Psoas muscle (tissue), 8 donors: ENCODE measurements at places on chromosomes 16 and 17. TPM values are rescaled to one million over a fixed set of nuclear protein-coding genes. Genes with fewer than 3 reads are reported as not detected.

GRCh38 chr17:58079300-58080033 is 3.8 kb upstream of the DYNLL2 start:
- no peak for DNase-seq

DNA sequence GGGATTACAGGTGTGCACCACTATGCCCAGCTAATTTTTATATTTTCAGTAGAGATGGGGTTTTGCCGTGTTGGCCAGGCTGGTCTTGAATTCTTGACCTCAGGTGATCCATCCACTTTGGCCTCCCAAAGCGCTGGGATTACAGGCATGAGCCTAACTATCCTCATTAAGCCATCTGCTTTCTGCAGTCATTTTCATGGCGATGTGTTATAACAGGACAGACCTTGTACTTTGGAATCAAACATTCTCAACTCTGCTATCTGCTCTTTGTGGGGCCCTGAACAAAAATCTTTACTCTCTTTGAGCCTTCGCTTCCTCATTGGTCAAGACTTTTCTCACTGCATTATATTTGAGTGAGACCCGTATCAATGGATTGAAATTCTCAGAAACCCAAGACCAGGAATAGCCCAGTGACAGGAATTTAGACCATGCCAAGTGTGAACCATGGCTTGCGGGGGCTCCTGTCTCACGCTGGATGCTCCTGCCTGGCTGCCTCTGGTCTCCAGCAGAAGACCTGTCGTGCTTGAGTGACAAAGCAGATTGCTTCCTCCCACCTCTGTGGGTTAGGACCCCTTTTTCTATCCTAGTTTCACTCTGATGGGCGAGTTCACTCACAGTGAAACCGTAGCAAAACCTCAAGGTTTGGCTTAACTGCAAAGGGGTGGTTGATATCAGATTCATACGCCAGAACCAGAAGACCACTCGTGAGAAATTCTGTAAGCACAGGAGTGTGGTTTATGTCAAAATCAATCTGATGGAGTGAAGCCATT is 519.1 kb downstream of the MAF start:
- DNase-seq = no peak

GRCh38 chr17:50976951-50977472 is 110.9 kb upstream of the TOB1 start:
- no peak for DNase-seq

DNA sequence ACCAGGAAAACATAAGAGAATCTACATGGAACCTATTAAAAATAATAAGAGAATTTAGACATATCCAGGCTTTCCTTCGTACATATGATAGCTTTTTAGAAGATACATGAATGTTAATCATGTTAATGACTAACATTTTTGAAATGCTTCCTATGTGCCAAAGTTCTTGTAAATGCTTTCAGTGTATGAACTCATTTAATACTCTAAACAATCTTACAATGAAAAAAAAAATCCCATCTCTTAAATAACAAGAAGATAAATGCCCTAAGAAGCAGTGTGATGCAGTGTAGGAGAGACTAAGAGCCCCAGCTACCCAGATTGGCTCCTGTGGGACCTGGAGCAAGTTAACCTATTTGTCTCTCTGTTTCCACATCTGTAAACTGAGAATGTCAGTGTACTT is 220.4 kb upstream of the MYOCD start:
- no peak for DNase-seq

GRCh38 chr17:19248151-19248927 is 11.2 kb downstream of the EPN2 start:
- DNase-seq = no peak

GRCh38 chr17:9645851-9646545 is 681 bp downstream of the USP43 start:
- DNase-seq = peak; percentile 25

- no peak for DNase-seq
Observed at GRCh38 chr17:10751563-10751962, 21.7 kb upstream of the TMEM220 start.

The ZNF624 gene
- polyA plus RNA-seq = 0.15 TPM

DNA sequence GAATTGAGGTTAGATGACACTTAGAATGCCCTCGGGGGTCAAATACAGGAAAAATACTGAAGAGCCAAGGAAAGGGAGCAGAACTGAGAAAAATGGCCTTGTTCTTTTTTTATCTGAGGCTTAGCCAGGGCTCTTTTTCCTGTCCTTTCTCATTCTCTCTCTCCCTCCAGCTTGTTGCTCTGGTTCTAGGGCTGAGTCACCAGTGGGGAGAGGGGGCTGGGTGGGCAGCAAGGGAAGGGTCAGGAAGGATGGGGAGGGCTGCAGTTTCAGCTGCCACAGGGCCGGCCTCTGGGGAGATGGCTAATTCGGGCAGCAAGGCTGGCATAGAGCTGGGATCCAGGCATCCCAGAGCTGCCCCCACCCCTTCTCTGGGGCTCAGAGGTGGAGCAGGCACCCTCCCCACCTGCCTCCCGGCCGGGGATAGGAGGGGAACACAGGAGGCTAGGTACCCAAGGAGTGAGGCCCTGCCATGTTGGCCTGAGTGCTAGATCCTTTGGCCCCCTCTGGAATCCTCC is 3.9 kb downstream of the ITGA3 start:
- DNase-seq = no peak

DNA sequence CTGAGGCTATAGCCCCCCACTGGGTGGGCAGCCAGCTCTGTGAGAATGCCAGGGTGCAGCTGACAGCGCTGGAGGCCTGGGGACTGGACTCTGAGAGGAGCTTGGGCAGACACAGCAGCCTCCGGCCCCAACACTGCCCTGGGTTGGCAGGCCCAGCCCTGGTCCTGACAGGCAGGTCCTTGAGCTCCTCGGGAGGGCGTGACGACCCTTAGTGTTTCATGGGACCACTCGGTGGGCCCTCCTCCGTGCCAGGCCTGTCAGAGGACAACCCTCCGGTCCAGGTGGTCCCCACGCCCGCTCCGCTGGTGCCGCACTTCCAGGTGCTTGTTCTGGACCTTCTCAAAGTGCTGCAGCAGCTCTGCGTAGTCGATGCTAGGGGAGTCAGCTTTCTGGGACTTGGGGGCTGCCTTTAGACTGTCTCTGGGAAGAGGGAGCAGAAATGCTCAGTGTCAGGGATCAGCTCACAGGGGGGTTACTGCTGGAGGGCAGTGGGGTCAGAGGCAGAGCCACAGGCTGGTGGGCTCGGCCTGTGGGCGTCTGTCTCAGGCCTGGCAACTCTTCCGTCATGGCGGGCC is 1.9 kb upstream of the MTSS2 start:
- DNase-seq = peak; percentile 65

The SYT17 gene
- 0.25 TPM for polyA plus RNA-seq

DNA sequence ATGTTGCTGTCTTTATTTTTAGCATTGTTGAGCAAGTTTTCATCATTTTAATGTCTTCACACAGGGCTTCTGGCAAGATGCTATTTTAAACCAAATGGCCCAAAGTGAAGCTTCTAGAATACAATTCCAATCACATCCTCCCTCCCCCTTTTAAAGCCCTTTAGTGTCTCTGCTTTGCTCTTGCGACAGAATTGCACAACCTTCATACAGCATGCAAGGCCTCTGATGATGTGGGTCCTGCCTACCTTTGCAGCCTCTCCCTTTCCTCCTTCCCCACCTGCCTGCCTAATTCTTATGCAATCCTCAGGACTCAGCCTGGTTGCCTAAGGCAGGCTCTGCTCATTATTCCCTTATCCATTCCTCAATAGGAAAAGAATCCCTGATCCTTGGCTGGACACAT is 381.7 kb downstream of the SLC39A11 start:
- DNase-seq = no peak

GRCh38 chr16:48629531-48629930 is 19.6 kb upstream of the N4BP1 start:
- DNase-seq = no peak

GRCh38 chr17:63929860-63930766 is 2.0 kb downstream of the CD79B start:
- DNase-seq = peak; percentile 58

The MAPK7 gene
- polyA plus RNA-seq = 12.6 TPM

The IL4R gene
- 2.1 TPM for polyA plus RNA-seq

GRCh38 chr17:60157487-60158040 is 7.8 kb downstream of the CA4 start:
- no peak for DNase-seq

GRCh38 chr16:88983771-88984687 is 7.0 kb upstream of the CBFA2T3 start:
- DNase-seq = no peak
